ENCODE measurements at places on chromosomes 5 and 9.

- no peak for DNase-seq
Observed at GRCh38 chr5:119395080-119395836, 39.4 kb downstream of the TNFAIP8 start.

GRCh38 chr9:14961372-14962068 is 51.3 kb upstream of the FREM1 start:
- no peak for DNase-seq

DNA sequence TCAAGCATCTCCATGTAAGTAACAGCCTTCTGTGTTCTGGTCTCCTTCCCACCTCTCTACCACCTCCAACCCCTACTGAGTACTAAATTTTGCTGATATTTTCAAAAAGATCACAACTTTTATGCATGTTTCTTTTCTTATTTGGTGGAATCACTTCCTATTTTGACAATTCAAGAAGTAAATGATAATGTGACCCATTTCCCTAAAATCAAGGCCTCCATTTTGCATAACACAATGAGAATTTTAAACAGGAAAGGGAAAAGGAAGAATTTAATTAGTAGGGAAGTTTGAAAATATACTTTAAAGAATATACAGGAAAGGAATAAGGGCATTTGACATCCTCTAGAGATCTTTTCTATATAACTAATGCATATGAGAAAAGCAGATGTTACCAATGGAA is 212.9 kb upstream of the RASA1 start:
- no peak for DNase-seq

DNA sequence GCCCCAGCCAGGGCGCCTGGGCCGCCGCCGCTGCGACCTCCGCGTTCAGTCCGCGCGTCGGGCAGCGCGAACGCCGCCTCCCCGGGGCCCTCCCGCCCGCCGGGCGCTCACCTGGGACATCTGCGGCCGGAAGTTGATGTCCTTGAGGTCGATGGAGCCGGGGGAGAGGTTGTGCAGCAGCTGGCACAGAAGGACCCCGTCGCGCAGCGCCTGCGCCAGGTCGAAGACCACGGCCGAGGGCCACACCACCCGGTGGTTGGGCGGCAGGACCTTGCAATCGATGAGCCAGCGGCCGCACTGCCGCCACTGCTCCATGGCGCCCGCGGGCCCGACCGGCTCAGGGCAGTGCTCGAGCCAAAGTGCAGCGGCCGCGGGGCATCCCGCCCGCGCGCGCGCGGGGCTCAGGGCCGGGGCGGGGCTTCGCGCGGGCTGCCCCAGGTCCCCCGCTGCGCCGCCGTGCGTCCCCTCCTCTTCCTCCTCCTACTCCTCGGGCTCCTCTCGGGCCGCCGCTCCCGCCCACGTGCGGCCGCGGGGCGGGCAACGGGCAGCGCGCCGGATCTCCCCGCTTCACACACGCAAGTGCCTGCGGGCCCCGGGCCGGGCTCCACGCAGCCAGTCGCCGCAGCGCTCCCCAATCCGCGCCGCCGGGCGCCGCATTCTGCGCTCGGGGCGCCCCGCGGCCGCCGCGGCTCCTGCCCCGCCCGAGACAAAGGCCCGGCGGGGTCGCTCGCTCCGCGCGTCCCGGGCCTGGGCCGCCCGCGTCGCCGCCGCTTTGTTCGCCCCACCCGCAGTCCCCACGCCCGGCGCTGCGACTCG is at the start of gene VAV2:
VAV2 (minus strand) TSS at position 361 of the 816 bp plus-strand sequence; CDS start at position 315, 46 bp downstream.
- no peak for DNase-seq

DNA sequence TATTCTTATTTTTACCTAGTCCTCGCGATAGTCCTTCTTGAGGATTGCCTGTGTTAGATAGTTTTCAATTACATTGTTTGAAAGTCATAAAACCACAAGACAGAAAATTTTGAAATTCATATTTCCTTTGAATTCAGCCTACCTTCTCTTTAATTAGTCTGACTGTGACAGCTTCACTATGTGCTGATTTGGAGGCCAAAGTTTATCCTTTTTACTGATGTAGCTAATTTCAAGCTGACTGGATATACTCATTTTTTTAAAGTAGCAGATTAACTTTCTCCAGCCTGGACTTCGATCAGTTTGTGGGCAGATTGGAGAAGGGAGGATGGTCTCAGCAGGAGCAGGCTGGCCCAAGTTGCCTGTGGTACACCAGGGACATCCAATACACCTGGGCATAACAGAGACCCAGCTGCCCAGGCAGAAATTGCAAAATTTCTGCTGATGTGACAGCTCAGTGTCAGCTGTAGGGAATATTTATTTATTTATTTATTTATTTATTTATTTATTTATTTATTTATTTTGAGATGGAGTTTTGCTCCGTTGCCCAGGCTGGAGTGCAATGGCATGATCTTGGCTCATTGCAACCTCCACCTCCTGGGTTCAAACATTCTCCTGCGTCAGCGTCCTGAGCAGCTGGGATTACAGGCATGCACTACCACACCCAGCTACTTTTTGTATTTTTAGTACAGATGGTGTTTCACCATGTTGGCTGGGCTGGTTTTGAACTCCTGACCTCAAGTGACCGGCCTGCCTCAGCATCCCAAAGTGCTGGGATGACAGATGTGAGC is 24.2 kb downstream of the AGXT2 start:
- DNase-seq = no peak

- no peak for DNase-seq
Observed at GRCh38 chr9:6218099-6218502, 2.5 kb downstream of the IL33 start.

- no peak for DNase-seq
Observed at GRCh38 chr5:34833976-34834793, 4.8 kb upstream of the TTC23L start.

DNA sequence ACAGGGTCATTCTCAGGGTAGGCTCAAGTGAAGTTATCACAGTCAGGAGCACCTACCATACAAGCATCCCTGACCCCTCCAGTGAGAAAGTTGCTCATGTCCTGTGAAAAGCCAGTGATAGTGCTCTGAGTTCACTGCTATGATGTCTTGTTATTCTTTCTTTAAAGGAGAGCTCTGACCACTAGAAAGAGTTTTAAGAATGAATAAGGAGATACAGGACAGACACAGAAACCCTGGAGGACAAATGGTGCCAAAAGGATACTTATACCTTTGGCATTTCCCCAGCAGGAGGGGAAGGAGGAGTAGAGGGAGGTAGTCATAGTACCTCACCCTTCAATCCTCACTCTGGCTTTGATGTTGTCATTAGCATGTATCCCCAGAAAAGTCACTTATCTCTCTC is 84.0 kb upstream of the AGXT2 start:
- DNase-seq = no peak

DNA sequence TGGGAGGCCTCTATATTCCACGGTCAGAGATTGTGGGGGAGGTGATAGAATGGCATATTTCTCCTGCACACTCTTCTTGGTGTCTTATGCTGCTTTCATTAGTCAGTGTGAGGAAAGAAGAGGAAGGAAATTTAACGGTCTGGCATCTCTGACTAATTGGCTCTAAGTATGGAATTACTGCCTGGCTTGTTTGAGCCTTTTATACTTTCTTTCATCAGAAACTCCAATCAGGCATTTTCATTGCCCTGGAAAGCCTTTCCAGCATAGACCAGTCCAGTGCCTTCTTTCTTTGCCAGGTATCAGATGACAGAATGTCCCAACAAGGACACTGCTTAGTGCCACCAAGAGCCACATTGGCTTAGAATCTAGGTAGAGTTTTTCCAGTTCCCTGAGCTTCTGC is 30.2 kb downstream of the CYSTM1 start:
- no peak for DNase-seq

DNA sequence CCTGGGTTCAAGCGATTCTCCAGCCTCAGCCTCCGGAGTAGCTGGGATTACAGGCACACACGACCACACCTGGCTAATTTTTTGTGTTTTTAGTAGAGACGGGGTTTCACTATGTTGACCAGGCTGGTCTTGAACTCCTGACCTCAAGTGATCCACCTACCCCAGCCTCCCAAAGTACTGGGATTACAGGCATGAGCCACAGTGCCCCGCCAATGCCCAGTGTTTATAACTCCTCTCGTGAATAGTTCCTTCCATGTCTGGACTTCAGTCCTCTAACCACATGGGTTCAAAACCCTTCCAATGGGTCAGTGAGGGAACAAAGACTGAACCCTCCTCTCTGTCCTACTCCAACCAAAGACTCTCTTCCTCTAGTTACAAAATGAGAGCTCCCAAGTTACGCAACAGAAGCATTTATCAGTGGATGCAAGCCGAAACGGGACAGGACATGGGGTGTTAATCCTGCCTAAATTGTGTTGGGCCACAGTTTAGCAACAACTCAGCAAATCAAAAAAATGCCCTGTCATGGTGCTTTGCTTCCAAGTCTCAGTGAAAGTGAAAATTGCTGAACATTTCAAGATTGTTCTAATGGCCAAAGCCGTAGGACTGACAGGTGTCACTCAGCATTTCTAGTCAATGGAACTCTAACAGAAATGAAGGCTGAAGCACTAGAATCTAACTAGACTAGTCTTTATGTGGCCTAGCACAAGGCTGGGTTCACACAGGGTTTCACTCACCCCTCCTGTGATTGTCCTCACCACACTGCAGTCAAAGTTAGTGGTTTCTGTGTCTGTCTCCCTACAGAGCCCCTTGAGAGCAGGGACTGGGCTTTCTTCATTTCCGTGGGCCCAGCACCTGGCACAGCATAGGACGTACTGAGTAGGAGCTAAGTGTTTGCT is 3.2 kb upstream of the TMEM245 start:
- DNase-seq = no peak

GRCh38 chr5:132363431-132364112 is 5.9 kb upstream of the SLC22A5 start:
- peak; percentile 49 for DNase-seq

GRCh38 chr5:136040746-136041415 is 12.1 kb downstream of the TGFBI start:
- DNase-seq = no peak

- peak; percentile 98 for DNase-seq
Observed at GRCh38 chr9:94139672-94140417, 55.6 kb downstream of the PTPDC1 start.

GRCh38 chr9:112836394-112836793 is 54.3 kb downstream of the SLC46A2 start:
- DNase-seq = no peak

DNA sequence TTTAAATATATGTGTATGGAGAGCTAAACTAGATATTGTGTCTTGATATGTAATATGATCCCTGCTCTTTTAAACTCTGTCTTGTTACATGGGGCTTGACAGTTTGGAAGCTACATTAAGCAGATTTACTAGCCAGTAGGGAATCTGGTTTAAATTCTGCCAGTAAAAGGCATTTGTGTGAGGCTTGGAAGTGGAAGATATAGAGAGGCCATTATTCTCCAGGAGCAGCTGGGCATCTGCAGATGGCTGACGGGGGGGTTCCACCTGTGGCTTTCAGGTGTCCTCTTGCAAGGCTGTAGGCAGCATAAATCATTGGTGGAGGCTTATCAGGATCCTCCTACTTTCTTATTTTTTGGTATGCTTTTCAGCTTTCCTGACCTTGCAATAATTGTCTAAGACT is 179.1 kb upstream of the FBXL7 start:
- no peak for DNase-seq

- DNase-seq = no peak
Observed at GRCh38 chr9:131496844-131497405, 5.8 kb upstream of the POMT1 start.

- DNase-seq = no peak
Observed at GRCh38 chr5:79853676-79854418, 137.2 kb downstream of the MTX3 start.

GRCh38 chr9:87714819-87715218 is 11.1 kb upstream of the CTSL start:
- DNase-seq = peak; percentile 68

GRCh38 chr5:75848077-75848476 is 130.8 kb upstream of the POC5 start:
- no peak for DNase-seq

- DNase-seq = no peak
Observed at GRCh38 chr5:79578876-79579275, 33.4 kb upstream of the TENT2 start.

DNA sequence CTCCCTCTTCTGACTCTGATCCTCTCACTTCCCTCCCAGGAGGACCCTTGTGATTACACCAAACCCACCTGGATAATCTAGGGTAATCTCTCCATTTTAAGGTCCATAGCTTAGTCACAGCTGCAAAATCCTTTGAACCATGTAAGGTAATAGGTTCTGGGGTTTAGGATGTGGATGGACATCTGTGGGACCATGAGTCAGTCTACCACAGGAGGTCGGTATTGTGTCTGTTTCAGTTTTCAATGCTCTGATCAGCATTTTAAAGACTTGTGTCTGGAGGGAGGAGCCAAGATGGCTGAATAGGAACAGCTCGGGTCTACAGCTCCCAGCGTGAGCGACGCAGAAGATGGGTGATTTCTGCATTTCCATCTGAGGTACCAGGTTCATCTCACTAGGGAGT is 112.6 kb downstream of the CAVIN4 start:
- no peak for DNase-seq

GRCh38 chr5:74409166-74409706 is 231.3 kb downstream of the ENC1 start:
- no peak for DNase-seq

DNA sequence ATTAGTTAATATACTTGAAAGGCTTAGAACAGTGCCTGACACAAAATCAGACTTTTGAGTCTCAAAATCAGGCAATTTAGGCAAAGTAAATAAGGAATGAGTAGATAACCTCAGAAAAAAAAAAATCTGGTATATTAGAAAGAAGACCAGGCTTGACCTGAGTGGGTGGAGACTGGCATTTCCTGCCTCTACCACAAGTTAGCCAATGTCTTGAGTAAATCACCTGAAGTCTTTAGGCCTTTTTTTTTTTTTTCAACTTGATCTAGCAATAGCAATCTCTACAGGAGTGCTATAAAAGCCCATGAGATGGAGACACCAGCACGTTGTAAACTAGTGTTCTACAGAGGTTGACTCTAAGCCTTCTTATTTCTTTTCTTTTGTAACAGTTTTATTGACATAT is 104.2 kb upstream of the RASEF start:
- DNase-seq = no peak

- peak; percentile 94 for DNase-seq
Observed at GRCh38 chr5:142726188-142726731, 40.4 kb upstream of the FGF1 start.

DNA sequence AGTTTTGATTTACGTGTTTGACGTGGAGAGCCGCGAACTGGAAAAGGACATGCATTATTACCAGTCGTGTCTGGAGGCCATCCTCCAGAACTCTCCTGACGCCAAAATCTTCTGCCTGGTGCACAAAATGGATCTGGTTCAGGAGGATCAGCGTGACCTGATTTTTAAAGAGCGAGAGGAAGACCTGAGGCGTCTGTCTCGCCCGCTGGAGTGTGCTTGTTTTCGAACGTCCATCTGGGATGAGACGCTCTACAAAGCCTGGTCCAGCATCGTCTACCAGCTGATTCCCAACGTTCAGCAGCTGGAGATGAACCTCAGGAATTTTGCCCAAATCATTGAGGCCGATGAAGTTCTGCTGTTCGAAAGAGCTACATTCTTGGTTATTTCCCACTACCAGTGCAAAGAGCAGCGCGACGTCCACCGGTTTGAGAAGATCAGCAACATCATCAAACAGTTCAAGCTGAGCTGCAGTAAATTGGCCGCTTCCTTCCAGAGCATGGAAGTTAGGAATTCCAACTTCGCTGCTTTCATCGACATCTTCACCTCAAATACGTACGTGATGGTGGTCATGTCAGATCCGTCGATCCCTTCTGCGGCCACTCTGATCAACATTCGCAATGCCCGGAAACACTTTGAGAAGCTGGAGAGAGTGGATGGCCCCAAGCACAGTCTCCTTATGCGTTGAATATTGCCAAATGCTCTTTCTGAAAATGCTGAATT is 850 bp downstream of the RRAGA start:
- no peak for DNase-seq

- peak; percentile 75 for DNase-seq
Observed at GRCh38 chr5:143245929-143246561, 157.4 kb downstream of the NR3C1 start.

Measured in fibroblast of skin of left quadriceps (primary cell).